Naive thymus-derived CD8-positive, alpha-beta T cell (primary cell): ENCODE measurements at places on chromosomes 6 and 20. TPM values are rescaled to one million over a fixed set of nuclear protein-coding genes. Genes with fewer than 3 reads are reported as not detected.

The EYA2 gene
- not detected for total RNA-seq

- H3K27me3 ChIP-seq, result no peaks in the 10 kb centered on the region
- DNase-seq, result no peak
- no peak overlapping the region for H3K4me3 ChIP-seq
These were observed 82.0 kb downstream of the PTPRK start for GRCh38 chr6:128438393-128438792.

- H3K4me1 ChIP-seq, result peaks cover 51% of the 10 kb centered on the region
- no peaks in the 10 kb centered on the region for H3K27me3 ChIP-seq
- no peak for DNase-seq
- H3K4me3 ChIP-seq, result peak overlapping the region; percentile 95
- H3K27ac ChIP-seq, result peak overlapping the region; percentile 98
These were observed 1.2 kb downstream of the TAB2 start for GRCh38 chr6:149318581-149319286.

DNA sequence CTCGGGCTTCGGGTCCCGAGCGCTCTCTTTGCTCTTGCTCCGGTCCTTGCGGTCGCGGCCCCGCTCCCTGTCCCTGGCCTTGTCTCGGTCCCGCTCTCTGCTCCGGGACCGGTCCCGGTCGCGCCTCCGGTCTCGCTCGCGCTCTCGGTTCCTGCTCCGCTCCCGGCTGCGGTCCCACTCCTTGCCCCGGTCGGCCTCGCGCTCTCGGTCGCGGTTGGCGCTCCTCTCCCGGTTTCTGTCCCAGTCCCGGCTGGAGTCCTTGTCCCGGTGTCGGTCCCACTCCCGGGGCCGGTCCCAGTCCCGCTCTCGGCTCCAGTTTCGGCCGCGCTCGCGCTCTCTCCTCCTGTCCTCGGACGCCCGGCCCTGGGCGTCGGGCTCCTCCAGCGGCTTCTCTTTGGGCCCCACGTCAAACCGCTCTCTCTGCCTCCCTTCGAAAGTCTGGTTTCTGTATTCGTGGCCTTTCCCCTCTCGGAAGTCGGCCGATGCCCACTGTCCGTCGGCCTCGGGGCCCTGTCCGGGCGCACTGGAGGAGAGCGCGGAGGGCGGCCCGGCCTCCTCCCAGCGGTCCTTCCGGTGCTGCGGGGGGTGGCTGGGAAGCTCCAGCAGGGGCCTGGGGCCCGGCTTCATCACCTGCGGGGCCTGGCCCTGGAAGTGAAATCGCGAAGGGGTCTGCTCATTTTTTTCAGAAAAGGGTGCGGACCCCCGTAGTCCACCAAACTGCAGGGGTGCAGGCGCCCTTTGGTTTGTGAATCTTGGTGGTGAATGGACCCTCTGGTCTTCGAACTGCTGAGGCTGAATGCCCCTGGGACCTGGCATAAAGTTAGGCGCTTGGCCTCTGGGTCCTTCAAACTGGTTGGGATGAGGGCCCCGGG is 17.9 kb upstream of the TCFL5 start:
- H3K27ac ChIP-seq, result no peak overlapping the region
- DNase-seq, result no peak
- H3K4me3 ChIP-seq, result no peak overlapping the region
- H3K27me3 ChIP-seq, result no peaks in the 10 kb centered on the region
